Left ventricle myocardium inferior (tissue), 1 donor: ENCODE measurements at places on chromosomes 13 and 19.

GRCh38 chr19:41960973-41961372 lies 1.9 kb upstream of the RABAC1 start:
- DNase-seq: no peak

DNA sequence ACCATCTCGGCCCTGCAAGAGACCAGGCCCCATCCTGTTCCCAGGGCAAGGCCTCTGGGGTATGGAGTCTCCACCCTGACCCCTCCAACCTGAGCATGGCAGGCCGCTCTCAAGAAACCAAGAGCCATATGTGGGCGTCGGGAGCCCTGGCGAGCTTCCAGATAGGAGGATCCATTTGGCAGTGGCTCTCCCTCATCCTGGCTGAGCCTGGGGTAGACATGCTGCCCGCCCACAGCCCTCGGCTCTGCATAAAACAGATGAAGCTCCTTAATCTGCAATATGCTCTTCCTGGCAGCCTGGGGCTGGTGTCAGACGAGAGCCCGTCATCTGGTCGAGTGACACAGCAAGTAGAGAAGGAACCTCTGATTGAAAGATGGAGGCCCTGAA lies 6.1 kb downstream of the ATP13A1 start:
- no peak for DNase-seq

DNA sequence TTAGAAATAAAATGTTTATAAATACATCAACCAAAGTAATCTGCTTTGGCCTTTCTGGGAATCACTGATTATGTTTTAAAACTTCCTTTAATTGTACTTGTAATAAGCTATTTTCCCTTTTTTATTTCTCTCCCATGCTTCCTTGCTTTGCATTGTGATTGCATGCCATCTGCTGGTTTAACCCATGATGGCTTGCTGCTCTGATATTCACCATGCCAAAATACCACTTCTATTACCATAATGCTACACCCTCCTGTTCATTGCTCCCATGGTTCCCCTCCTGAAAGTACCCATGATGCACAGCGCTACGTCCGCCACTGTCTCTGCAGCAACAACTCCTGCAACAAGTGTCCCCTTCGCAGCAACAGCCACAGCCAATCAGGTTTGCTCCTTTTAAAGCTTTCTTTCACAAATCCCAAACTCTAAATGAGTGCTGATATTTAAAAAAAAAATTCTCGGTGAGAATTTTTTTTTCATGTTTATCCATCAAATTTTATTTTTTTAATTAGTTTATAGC lies 67.7 kb upstream of the RAP2A start:
- DNase-seq: no peak

GRCh38 chr13:73740666-73741065 lies 393.5 kb downstream of the KLF12 start:
- no peak for DNase-seq

DNA sequence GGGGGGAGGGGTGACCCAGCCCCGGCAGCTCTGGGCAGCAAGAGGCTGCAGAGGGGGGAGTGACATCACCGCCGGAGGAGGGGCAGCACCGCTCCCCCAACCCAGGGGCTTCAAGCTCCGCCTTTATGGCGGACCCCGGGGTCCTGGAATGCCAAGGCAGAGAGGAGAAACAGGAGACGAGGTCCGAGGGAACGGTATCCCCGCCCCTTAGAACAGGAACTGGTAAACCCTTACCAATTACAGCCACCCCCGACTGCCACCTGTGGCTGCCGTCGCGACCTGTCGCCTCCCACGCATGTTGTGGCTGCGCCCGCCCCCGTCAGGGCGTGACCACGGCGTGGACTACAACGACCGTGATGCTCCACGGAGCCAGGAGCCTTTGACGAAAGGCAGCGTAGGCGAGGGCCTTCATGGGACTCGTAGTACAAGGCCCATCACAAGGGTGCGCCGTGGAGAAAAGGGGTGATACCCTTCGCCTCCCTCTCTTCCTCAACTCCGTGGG lies 4.1 kb upstream of the KCNC3 start:
- peak; percentile 88 for DNase-seq

DNA sequence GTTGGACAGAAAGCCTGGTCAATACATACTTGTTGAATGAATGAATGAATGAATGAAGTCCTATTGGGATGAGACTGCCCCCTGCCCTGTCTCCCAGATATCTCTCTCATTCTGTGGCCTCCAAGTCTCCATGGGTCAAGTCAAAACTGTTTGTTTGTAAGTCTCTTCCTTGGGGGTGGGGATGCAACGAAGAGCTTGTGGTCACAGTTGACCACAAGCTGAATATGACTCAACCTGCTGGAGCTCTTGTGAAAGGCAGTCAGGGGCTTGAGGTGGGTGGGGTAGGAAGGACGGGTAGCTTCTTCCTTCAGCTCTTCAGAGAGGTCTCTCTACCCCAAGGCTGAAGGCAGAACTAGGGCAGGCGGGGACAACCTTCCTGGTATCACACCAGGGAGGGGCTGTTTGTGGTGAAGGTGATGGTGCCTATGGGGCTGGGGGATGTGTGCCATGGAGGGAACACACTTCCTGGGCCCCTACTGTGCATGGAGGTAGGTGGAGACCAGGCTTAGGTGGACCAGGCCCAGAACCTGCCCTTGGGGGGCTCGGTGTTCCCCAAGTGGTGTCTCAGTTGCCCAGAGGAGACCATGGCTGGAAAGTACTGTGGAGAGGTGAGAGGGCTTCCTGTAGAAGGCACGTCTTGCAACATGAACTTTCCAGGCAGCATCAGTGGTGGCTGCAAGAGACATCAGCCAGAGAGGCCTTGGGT lies 8.0 kb downstream of the MYO1F start:
- peak; percentile 38 for DNase-seq

DNA sequence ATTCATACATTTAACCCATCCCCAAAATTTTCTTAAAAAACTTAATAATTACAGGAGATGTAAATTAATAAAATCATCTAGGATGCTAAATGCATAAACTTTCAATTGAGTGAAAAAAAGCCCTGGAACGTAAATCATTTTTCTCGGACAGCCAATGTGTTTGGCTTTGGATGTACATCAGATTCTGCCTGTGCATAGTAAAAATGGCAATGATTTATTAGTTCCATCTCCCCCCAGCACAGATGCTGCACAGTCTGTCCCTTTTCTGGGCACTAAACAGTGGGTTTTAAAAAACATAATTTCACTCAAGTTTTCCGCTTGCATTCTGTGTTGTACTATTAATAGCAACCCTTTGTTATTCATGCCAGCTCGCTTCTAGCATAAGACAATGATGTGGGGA lies 147.7 kb downstream of the TM9SF2 start:
- no peak for DNase-seq

DNA sequence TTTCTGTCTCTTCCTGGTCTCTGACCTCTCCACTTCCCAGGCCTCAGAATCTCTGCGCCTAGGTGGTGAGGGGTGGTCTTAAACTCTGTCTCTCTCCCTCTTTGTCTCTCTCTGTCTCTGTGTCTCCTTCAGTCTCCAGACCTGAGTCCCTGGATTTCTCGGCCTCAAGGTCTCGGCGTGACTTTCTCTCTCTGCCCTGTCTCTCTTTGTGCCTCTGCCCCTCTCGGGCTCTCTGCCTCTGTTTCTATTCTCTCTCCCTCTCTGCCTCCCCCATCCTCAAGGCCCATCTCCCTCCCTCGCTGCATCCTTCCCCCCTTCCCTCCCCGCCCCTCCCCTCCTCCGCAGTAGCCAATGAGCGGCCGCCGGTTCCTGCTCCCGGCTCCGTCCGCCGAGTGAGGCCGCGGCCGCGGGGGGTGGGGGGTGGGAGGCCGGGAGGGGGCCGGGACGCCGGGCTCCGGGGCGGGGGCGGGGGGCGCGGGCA lies at the start of gene CACNG7:
CACNG7 (plus strand) TSS at position 344 of the 481 bp plus-strand sequence. CDS start 3,554 bp downstream, outside the sequence.
- no peak for DNase-seq

DNA sequence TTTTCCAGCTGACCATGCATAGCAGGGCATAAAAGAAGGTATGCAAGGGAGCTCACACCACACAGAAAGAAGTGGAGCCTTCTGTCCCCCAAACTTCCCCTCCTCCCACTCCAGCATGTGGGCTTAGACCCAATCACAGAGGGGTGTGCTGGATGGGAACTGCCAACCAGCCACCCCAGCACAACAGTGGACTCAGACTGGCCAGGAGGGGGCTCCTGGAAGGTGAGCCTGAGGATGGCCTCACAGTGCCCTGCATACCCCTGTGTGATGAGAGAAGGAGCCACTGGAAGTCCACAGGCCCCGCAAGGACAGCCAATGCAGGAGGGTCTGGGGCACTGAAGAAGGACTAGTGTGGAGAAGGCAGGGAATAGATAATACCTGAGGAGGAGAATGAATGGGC lies 106.9 kb upstream of the SERP2 start:
- no peak for DNase-seq

GRCh38 chr19:10205636-10206035 lies 10.9 kb upstream of the DNMT1 start:
- DNase-seq: no peak

DNA sequence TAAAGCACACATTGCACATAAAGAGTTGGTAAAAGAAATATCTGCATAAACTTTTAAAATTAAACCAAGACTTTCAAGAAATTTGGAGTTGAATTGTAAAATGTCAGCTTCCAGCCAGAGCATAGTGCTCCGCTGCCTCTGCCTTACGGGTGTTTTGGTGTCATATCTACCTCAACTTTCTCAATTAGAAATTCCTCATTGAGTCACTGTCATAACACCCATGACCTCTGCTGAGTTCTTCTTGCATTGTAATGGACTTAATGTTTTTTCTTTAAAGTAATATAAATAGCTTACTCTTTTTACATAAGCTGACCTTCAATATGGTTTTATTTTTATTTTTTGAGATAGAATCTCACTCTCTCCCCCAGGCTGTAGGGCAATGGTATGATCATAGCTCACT lies 551.0 kb upstream of the NBEA start:
- DNase-seq: no peak

- DNase-seq: no peak
These were observed 27.3 kb downstream of the GATAD2A start for GRCh38 chr19:19432732-19433131.

DNA sequence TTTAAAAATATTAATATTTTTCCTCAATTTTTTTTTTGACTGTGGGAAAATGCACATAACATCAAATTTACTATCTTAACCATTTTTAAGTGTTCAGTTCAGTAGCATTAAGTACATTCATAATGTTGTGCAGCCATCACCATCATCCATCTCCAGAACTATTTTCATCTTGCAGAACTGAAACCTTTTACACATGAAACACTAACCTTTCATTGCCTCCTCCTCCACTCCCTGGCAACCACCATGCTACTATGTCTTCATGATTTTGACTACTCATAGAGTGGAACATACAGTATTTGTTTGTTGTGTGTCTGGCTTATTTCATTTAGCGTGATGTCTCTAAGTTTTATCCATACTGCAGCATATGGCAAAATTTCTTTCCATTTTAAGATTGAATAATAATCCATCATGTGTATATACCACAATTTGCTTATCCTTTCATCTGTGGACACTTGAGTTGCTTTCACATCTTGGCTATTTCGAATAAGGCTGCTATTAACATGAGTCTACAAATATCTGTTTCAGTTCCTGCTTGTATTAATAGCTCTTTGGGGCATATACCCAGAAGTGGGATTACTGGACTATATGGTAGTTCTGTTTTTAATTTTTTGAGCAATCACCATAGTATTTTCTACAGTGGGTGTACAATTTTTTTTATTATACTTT lies 376.4 kb downstream of the MTUS2 start:
- DNase-seq: no peak

- no peak for DNase-seq
These were observed 587 bp downstream of the B9D2 start for GRCh38 chr19:41363371-41363752.

DNA sequence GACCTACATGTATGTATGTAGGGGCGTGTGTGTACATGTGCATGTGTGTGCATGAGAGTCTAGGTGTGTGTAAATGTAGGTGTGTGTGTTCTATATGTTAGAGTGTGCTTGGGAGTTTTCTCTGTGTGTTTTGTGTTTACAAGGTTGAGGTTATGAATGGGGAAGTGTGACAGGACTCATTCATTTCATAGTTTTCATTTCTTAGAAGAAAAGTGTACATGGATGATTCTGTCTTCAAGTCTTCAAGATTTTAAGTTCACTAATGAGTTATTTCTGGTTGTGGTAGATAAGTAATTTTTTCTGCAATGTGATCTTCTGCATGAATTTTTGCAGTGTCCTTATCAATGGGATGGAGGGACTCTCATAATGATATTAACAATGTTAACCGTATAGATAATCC lies 118.2 kb upstream of the SLC10A2 start:
- DNase-seq: no peak

DNA sequence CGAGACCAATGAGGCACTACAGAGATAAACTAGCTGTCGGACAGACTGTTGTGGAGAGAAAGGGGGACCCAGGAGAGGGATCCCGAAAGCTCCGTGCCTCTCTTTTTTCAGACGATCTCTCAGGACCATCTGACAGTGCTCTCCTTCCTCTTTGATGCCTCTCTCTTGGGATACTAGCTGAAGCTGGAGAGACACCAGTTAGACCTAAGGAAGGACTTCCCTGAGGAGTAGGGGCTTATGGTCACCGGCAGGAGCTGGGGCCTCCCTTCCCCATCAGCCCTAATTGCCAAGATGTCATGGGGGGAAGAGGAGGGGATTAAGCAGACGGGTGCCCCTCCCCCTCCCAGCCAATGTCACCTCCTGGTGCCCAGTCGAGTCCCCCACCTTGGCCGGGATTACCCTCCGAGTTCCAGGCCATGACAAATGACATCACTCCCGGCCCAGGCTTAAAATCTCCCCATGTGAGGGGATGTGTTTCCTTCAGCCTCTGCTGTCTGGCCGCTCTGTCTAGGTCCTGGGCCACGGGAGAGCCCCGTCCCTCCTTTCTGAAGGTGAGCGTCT lies at the start of gene CRX:
CRX (plus strand) TSS at position 478 of the 561 bp plus-strand sequence. CDS start 12,507 bp downstream, outside the sequence.
- DNase-seq: no peak

- no peak for DNase-seq
These were observed 6.4 kb upstream of the PEAK3 start for GRCh38 chr19:2288338-2288817.

GRCh38 chr19:11399667-11400066 lies 15.6 kb upstream of the EPOR start:
- DNase-seq: no peak

- DNase-seq: peak; percentile 52
These were observed 329.7 kb downstream of the UQCRFS1 start for GRCh38 chr19:28883241-28883693.

- no peak for DNase-seq
These were observed 1.6 kb upstream of the SLC7A10 start for GRCh38 chr19:33227242-33227650.
